ENCODE measurements at places on chromosomes 3 and 15.

GRCh38 chr15:57578288-57578900 is 13.3 kb upstream of the MYZAP start:
- no peak for DNase-seq

GRCh38 chr3:57777774-57778173 is 21.7 kb downstream of the SLMAP start:
- DNase-seq, result no peak

DNA sequence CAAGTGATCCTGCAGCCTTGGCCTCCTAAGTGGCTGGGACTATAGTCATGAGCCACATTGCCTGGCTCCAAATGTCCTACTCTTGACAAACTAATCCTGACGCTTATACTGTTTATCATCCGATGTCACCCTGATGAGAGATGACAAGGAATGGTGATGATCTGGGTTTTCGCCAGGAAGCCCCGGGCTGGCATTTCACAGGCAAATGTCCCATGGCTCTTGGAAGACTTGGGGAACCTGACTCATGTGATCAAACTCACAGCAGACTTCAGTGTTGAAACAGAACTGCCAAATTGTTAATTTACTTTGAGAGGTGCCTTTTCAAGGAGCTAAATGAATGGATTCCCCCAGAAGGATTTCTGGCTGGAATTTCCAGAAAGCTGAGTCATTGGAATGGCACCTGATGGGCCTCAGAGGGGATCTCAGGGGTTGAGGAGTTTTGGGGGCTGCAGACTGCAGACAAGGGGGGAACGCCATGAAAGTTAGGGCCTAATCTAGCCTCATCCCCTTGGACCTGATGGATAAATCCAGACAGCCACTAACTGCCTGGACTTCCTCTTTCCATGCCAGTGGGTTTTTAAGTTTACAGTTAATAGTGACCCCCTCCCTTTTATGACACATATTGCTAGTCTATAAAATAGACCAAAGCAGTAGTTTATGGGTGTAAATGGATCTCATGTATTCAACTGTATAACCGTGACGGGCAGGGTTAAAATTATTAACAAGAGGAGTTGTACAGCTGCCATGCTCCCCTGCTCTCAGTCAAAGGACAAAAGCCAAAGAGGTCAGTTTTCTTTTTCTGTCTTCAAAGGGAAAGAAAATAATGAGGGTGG is 146.6 kb downstream of the CHSY1 start:
- DNase-seq, result no peak

- DNase-seq, result no peak
These were observed 1.2 kb downstream of the YEATS2 start for GRCh38 chr3:183698756-183699155.

GRCh38 chr3:138861798-138862197 is 27.1 kb upstream of the PIK3CB start:
- no peak for DNase-seq

DNA sequence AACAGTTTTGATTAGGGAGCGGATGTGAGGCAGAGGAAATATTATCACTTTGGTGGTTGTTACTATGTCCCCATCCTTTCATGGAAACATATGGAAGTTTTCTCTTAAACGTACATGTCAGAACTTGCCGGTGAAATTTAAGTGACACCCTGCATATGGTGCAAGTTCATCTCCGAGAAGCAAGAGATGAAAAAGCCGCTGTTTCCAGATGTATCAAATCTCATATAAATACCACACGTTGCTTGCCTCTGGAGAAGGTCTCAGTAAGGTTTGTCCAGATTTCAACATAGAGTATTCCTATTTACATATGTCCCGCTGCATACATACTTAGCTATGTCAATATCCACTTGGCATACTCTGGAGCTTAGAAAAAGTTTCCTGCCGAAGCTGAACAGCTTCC is 172.2 kb upstream of the ICE2 start:
- DNase-seq, result no peak

- peak; percentile 43 for DNase-seq
These were observed 835 bp downstream of the ARIH2 start for GRCh38 chr3:48919215-48920138.

DNA sequence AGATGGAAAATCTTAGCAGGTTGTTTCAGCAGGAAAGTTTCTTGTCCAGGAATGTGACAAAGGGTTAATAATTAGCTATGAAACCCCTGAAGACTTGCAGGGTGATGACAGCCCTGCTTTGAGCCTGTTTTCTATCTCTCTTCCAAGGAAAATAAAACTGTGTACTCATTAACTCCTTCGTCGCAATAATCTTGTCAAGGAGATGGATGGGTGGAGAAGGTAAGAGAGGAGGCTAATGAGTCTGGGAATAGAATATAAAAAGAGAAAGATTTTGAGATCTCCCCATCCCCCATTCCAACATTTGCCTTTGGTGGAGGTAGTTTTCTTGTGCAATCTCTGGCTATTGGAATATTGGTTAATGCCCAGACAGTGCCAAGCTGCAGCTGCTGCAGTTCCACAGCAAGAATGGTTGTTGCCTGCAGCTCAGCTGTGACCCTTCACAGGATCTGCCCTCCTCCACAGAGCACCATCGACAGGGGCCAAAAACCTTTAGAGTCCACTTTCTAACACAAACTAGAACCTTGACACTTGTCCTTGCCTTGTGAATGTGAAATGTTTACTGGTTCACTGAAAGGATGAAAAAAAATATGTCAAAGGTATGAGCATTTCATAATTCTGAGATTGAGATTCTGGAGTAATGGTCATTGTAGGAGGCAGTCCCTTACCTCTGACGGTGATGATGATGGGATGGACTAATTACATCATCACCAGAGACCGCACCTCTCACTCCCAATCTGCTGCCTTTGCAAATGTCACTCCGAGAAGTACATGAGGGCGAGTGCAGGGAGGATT is 4.2 kb upstream of the LRIG1 start:
- no peak for DNase-seq

DNA sequence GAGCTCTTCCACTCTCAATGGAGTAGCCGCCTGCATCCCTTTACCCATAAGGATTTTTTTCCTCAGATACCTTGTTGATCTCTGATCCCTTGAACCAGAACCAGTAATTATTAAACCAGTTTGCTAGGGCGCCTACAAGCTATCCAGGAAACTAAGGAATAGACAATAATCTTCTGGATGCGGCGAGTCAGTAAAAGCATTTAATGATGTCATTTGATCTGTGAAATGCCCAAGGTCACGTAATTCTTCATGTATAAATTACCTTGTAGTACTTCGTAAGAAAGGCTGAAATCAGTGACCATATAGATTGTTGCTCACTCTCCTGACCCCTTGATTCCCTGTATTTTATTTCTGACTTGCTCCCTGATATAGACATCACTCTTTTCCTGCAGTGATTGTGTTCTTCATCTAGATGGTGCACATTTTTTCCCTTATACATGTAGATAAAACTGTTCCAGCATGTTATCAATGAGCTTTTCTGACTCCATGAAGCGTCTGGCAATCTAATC is 548.6 kb upstream of the NAALADL2 start:
- no peak for DNase-seq

DNA sequence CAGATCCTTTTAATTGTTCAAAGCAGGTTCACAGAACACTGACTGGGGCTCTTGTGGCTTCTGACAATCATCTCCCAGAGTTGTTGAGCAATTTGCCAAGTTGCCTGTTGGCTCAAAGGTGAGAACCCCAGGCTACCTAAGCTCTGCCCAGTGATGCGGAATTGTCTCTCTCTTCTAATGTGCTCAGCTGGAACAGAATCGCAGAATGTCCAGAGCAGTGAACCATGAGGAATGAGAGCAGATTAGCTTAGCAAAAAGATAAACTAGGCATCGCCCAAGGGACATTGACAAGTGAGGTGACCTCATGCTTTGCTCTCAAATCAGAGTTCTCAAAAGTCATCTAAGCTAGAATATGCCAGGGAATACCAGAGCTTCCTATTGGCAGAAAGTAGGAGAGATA is 148.1 kb downstream of the WDR76 start:
- DNase-seq, result no peak

DNA sequence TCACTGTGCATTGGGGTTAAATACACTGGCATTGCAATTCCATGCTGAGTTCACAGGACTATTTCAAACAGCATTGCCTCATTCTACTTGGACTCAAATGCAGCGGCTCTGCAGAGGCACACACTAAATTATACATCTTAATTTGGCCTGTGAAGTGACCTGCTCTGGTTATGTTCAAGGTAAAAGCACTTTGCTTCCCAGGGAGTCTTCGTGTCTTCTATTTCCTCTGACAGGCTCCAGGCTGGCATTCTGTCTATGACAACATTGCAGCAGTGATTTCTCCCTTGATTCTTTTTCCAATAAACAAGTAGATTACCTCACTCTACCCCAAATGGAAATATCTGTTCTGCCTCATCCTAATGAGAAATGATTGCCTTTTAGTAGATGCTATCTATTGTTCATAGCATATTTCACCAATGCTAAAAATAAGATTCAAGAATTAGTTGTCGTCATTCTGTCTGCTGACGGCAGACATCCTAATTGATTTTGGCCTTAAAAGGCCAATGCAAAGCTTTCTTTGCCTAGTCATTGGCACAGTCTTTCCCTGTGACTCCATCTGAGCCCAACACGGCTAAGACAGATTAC is 33.8 kb downstream of the FMN1 start:
- DNase-seq, result no peak

All from stimulated activated CD4-positive, alpha-beta T cell treated with anti-CD3 and anti-CD28 coated beads, Interleukin-15, amount 100 ng/mL, for 48 hours (primary cell).